ENCODE measurements at places on chromosomes 2 and 18. TPM values are rescaled to one million over a fixed set of nuclear protein-coding genes. Genes with fewer than 3 reads are reported as not detected.

- no peak for DNase-seq
Observed at GRCh38 chr2:167181134-167181533, 292.9 kb downstream of the XIRP2 start.

- DNase-seq = peak; percentile 64
Observed at GRCh38 chr2:15984368-15985255, 44.3 kb downstream of the MYCN start.

DNA sequence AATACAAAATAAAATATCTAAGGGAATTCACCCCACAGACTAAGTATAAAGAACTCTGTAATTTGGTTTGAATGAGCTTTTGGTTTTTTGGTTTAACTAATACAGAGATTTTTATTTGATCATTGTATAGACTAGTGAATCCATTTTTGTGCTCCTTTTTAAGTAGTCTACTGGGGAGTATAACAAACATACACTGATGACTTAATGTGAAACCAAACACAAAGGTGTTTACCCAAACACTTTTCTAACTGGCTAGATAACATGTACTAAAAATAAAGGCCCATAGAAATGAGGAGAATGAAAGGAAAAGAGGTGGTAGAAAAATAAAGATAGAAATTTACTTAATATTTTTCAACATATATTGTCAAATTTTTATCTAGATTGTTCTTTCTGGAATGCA lies 146.0 kb downstream of the NRXN1 start:
- no peak for DNase-seq

DNA sequence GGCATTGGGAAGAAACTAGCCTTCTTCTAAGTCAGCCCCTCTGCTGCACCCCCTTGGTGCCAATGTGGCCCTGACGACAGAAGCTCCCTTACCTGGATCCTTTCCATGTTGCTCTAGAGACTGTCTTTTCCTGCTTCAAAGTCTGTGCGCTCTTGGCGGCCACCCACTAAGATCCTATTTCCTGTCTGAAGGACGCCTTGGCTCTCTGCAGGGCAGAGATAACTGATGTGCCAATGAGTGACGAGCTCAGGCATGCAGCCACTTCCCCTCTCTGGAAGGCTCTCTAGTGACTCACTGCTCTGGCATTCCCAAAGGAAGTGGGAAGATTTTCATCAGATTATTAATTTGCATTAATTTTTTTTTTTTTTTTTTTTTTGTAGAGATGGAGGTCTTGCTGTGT lies 273.5 kb downstream of the CDH20 start:
- peak; percentile 38 for DNase-seq

DNA sequence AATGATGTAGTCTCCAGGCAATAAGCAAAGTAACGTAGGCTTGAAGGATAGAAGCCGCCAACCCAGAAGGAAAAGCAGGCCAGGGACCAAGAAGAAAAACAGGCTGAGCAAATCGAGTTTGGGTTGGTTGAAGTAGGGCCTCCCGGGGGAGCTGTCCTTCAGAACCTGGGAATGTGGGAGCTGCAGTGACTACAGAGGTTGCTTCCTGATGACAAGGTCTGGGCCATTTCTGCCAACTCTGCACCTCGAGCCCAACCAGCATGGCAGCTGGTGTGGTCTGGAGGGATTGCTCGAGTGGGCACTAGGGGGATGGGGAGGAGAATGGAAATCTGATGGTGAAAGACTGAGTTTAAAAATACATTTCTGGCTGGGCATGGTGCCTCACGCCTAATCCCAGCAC lies 14.1 kb downstream of the ACMSD start:
- DNase-seq = no peak

DNA sequence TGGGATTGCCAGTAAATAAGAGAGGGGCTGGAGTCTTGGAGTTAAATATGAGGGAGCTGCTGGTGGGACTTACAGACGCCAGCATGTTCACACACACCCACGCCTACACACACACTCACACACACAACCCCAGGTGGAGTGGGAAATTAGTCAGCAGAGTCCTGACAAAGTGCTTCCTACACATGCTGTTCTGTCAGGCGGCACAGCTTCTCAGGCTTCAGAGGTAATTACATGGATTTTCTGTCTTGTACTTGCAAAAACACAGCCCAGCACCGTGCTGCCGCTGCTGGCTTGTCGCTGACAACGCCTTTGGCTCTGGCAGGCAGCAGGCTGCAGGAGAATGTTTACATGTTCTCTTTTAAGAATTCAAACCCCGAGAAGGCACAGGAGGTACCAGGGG lies 1186.3 kb upstream of the CELF4 start:
- DNase-seq = no peak

DNA sequence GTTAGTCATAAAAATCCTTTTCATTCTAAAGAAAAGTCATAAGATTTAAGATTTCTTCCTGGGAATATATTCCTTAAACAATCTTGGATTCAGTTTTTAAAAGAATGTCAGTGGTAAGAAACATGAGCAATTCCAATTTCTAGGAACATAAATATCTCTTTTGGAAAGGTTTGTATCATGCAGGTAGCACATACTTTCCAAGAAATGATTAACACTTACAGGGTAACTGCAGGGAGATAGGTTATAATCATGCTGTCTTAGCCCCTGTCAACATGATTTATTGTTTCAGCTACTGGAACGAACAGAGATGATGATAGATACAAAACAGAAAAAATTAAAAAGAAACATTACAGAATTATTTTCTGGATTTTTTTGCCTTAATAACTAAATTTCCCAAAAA lies 1537.7 kb downstream of the LRP1B start:
- no peak for DNase-seq

DNA sequence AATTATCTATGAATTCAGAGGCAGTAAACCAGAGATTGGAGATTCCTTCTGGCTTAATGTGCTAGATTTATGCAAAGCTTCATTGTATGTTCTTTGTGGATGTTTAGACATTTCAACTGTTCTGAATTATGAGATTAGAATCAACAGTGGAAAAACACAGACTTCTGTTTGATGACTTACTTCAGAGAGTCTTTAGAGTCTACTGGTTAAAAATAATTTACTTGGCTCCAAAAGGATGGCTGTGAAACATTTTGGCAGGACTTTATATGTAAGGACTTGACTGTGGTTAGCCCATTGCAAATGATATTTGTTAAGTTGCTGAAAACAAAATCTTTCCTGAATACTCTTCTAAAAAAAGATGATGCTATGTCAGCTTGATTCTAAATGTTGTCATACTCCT lies 25.5 kb upstream of the LRRC30 start:
- DNase-seq = no peak

GRCh38 chr2:26274058-26274613 lies 29.4 kb downstream of the HADHB start:
- DNase-seq = peak; percentile 48

DNA sequence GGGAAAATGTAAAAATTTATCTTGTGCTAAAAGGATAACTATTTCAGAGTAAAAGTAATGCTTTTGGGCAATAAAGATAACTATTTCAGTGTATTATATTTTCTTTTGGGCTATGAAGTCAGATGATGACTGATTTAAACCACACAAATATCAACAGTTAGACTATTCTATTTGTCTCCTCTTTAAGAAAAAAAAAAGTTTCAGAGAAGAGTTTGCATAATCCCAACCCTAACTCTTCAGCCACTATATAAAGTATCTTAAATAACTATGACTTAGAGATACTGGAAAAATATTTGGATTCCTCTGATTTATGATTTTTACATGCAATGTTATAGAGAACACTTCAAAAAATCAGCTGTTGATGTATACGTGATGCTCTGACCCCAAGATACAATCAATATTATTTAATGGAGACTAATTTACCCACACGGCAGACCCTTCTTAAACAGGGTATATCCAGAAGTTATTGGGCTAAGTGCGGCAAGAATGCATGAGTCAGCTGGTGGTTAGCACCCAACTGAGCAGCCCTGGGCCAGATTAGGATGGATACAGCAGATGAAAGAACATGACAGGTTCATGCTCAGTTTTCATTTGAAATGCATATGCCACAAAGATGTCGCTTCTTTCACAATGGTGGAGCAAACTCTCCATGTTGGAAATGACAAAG lies 279.0 kb downstream of the AFF3 start:
- DNase-seq = no peak

DNA sequence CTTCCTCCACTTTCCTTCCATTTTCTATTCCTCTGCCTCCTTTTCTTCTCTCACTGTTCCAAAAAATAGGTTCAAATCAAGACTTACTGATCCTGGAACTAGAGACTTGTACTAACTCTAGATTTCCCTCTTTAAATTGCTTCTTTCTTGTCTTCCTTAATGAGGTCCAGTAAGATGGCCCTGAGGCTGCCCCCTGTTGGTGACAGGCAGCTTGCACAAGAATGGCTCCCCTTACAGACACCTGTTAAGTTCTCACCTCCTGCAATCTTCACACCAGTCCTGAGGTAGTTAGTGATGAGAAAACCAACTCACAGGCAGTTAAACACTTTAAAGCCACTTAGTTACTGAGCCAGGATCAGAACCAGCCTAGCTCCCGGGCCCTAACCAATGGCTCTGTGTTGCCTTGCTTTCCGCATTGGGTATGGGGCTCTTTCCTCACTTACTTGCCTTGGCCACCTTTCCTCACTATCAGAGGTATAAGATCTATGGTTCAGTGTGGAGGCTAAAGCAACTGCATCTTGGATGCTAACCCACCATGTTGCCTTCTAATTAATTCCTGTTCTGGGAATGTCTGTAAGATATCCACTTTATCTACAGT lies 130.6 kb downstream of the AKAIN1 start:
- no peak for DNase-seq

DNA sequence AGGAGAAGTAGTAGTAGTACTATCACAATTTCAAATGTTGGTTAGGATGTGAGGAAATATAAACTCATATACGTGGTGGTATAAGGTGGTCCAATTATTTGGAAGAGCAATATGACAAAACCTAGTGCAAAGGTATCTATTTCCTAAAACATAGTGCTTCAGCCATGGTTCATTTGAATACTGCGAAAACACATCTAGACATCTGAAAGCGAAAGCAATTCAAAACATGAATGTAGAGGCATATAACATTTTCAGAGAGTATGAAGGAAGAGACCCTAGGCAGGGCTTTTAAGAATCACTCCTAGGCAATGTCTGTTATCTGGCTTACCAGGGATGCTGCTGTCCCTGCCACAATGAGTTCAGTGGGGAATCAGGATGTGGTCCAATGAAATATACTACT lies 1085.8 kb downstream of the TDRD15 start:
- DNase-seq = no peak

GRCh38 chr2:128489526-128490273 lies 171.0 kb upstream of the HS6ST1 start:
- DNase-seq = no peak

DNA sequence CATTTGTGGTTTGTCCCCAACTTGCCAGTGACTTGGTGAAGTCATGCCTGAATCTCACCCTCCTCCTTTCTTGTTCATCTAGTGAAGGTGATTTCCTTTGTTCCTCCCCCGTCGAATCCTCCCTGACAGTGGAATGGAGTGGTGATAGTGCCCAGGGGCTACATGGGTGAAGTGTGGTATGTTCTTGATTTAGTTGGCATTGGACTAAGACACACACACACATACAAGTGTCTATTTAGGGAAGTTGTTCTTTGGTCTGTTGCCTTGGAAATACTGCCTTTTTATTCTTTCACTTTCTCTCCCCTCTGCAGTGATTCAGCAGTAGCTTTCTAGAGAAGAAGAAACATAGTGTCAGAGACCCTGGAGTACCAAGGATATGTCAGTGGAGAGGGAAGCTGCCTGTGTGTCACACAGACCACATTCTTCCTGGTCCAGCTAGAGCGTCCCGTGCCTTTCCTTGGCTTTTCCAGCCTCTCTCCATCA lies 10.9 kb downstream of the INPP4A start:
- no peak for DNase-seq

GRCh38 chr2:225889452-225889851 lies 489.9 kb downstream of the NYAP2 start:
- DNase-seq = peak; percentile 73

Gene ZNG1B
- 41.6 TPM for polyA plus RNA-seq

Gene UPP2
- polyA plus RNA-seq = not detected

Gene LCT
- not detected for polyA plus RNA-seq

Gene SP5
- polyA plus RNA-seq = 5.5 TPM

Gene ELOA2
- not detected for polyA plus RNA-seq

Gene IL36RN
- polyA plus RNA-seq = not detected

Gene MC2R
- polyA plus RNA-seq = 0.30 TPM

Gene FMNL2
- polyA plus RNA-seq = 38.5 TPM

Gene SPEG
- 110 TPM for polyA plus RNA-seq

Measured in muscle of back (tissue), 13 donors.